ENCODE measurements at places on chromosomes 11 and 22. TPM values are rescaled to one million over a fixed set of nuclear protein-coding genes. Genes with fewer than 3 reads are reported as not detected.

DNA sequence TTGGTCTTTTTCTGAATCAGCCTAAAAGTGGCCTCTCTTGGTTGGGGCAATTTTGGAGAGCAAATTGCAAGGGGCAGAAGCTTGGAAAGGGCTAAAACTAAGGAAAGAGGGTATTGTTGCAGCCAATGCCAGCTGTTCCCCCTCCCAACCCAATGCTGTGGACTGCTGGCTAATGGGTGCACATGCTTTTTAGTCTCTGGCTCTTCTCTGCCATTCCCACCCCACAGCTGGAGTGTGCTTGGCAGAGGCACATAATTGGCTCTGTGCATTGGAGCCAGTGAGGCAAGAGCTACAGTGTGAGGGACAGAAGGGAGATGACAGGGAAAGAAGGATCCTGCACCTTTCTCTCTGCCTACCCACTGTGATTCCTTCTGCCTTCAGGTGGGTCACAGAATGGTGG lies 140.0 kb downstream of the NECTIN1 start:
- no peak overlapping the region for H3K4me3 ChIP-seq
- no peak for DNase-seq
- peaks cover 7% of the 10 kb centered on the region for H3K4me1 ChIP-seq

- H3K4me1 ChIP-seq: peaks cover 28% of the 10 kb centered on the region
- H3K36me3 ChIP-seq: no peaks in the 10 kb centered on the region
- H3K27me3 ChIP-seq: peaks cover 9% of the 10 kb centered on the region
- no peak overlapping the region for H3K27ac ChIP-seq
- H3K4me3 ChIP-seq: no peak overlapping the region
- DNase-seq: peak; percentile 89
These were observed 10.2 kb upstream of the PDE2A start for GRCh38 chr11:72684236-72684912.

GRCh38 chr22:43554694-43555365 lies 143.0 kb downstream of the MPPED1 start:
- no peaks in the 10 kb centered on the region for H3K36me3 ChIP-seq
- H3K4me3 ChIP-seq: no peak overlapping the region
- no peaks in the 10 kb centered on the region for H3K27me3 ChIP-seq
- H3K27ac ChIP-seq: no peak overlapping the region

DNA sequence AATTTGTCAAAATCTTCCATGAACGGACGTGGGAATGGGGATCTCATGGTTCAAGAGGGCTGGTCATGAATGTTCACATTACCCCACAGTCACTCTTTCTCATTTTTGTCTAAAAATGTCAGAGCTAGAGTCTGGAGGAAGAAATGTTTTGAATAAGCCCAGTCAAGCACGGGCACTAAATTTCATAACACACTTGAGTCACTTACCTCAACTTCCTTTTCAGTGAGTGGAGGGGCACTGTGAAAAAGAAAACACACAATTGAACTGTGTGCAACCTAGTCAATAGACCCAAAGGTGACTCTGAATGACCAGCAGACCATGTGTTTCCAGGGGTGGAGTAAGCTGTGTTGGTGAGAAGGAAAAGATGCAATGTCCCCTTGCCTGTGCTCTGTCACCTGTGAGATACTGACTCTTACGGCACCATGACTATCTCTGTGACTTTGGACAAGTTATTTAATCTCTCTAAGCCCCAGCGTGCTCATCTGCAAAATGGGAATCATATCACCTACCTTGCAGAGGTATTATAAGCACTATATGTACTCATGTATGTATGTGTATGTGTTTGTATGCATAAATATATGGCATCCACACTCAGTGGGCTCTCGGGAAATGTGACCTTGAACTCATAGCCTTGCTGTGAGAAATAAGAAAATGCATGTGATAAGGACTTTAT lies 38.2 kb upstream of the LYVE1 start:
- peak overlapping the region; percentile 87 for H3K27ac ChIP-seq
- no peaks in the 10 kb centered on the region for H3K36me3 ChIP-seq

DNA sequence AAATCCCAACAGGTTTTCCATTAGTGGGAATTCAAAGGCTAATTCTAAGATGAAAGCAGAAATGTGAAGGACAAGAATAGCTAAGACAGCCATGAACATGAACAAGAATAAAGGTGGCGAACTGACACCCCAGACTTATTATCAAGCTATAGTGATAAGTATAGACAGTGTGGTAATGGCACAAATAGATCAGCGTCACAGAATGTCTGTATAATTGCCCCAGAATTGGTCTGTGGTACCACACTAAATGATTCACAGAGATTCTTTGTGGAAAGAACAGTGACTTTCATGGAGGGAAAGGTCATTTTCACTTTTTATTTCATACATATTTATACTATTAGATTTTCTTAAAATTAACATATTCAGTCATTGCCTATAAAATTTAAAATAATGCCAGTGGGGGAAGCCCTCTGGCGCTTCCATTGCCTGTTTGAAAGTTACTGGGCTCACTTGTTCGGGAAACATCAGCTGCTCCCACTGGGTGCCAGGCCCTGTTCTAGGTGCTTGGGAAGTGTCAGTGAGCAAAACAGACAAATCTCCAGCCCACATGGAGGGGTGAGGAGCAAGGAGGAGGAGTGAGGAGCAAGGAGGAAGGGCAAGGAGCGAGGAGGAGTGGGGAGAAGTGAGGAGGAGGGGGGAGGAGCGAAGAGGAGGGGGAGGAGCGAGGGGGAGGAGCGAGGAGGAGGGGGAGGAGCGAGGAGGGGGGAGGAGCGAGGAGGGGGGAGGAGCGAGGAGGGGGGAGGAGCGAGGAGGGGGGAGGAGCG lies 11.3 kb upstream of the NLRP6 start:
- H3K27me3 ChIP-seq: no peaks in the 10 kb centered on the region
- H3K27ac ChIP-seq: no peak overlapping the region
- DNase-seq: peak; percentile 18
- H3K36me3 ChIP-seq: no peaks in the 10 kb centered on the region
- no peak overlapping the region for H3K4me3 ChIP-seq

DNA sequence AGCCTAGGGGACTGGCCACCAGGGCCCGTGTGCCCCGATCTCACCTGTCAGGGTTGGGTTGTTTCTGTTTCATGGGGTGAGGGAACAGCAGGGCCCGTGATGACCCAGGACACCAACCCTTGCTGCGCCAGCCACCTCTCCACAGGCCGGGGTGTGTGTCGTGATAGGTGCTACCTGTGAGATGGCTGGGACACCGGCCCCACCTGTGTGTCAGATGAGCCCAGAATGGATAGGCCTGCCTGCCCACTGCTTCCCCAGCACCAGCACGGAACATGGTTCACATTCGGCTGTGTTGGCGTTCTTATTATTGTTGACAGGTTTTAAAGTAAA lies 7.1 kb downstream of the CLDN5 start:
- no peaks in the 10 kb centered on the region for H3K36me3 ChIP-seq
- no peaks in the 10 kb centered on the region for H3K27me3 ChIP-seq
- DNase-seq: no peak
- H3K4me3 ChIP-seq: no peak overlapping the region

OMP gene
- not detected for total RNA-seq

DNA sequence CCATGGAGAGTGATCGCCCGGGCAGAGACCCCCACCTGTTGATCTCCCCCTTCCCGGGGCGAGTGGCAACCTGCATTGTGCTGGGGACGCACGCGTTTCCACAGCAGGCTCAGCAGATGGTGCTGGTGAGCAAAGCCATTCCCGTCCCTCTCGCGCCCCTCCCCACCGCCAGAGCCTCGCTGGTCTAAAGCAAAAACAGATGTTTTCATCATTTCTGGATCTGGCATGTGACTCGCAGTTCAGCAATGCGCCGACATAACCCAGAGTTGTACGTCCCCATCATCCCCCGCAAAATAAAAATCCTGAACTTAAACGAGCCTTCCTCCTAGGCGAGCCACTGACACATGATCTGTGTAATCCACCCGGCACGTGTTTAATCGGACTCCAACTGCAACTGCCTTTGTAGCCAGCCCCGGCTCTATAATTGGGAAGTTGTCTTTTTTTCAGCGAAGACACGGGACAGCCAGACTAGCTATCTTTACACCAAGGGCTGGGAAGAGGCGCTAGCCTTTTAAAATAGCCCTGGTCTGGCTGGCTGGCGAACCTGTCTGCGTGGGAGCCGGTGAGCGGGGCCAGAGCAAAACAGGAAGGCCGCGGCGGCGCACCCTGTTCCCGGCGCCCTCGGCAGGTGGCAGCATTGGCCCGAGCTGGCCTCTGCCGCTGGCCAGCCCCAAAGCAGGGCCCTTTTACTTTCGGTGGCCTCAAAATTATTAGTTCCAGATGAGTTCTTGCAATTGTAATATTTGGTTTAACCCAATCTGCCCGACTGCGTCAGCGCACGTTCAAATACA lies 203.0 kb upstream of the SORL1-AS1 start:
- H3K4me3 ChIP-seq: peak overlapping the region; percentile 68
- no peaks in the 10 kb centered on the region for H3K36me3 ChIP-seq
- no peaks in the 10 kb centered on the region for H3K27me3 ChIP-seq
- peak; percentile 99 for DNase-seq
- peak overlapping the region; percentile 97 for H3K27ac ChIP-seq

BATF2 gene
- total RNA-seq: 4.0 TPM

GRCh38 chr11:130139401-130139800 lies 20.2 kb upstream of the ST14 start:
- H3K4me3 ChIP-seq: no peak overlapping the region
- no peaks in the 10 kb centered on the region for H3K4me1 ChIP-seq
- no peak for DNase-seq
- no peaks in the 10 kb centered on the region for H3K27me3 ChIP-seq

SLC22A6 gene
- total RNA-seq: not detected

HBG2 gene
- total RNA-seq: not detected

PHF21B gene
- not detected for total RNA-seq

SAA4 gene
- not detected for total RNA-seq

PARVG gene
- not detected for total RNA-seq

ISX gene
- total RNA-seq: not detected

DNA sequence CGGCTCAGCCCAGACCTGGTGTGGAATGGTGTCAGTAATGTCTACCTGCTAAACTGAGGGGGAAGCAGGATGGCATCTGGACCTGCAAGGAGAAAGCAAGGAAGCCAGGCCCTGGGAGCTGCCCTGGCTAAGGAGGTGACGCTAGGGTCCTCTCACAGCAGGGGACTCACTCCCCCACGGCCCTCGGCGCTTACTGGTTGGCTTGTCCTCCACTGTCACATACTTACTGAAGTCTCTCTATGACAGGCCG lies 48.9 kb downstream of the TPBGL start:
- DNase-seq: no peak
- H3K27me3 ChIP-seq: no peaks in the 10 kb centered on the region
- H3K27ac ChIP-seq: no peak overlapping the region

DNA sequence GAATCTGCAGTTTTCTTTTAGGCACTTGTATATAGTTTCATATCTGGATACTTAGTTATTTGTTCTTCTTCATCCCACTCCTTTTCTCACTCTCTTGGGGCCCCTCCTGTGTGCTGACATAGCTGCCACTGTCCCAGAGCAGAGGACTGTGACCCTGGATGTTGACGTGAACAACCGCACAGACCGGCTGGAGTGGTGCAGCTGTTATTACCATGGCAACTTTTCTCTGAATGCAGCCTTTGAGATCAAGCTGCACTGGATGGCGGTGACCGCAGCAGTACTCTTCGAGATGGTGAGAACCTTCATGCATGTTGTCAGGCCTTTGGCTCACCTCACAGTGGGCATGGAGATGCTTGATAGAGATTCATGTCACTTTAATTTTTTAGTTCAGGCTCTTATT lies 50.9 kb upstream of the YWHAH start:
- no peaks in the 10 kb centered on the region for H3K27me3 ChIP-seq
- H3K36me3 ChIP-seq: no peaks in the 10 kb centered on the region
- no peak for DNase-seq
- H3K4me1 ChIP-seq: no peaks in the 10 kb centered on the region
- H3K4me3 ChIP-seq: no peak overlapping the region

DNA sequence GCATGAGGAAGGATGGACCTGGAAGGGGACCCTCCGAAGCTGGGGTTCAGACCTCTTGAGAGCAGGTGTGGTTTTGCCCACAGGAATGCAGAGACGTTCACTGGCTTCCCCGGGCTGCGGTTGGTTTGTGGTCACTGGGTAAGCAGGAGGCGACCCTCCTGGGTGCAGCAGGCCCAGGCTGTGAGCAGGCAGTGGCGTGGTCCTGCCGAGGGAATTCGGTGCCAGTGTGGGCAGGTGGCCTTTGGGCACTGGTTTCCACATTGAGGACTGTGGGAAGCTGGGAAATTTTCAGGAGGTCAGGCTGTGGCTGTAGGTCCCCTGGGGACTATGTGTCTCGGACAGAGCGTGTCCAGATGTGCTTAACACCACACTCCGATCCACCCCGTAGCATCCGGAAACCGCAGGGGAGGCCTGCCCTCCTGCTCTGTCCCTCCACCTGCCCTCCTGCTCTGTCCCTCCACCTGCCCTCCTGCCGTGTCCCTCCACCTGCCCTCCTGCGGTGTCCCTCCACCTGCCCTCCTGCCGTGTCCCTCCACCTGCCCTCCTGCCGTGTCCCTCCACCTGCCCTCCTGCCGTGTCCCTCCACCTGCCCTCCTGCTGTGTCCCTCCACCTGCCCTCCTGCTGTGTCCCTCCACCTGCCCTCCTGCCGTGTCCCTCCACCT lies 27.5 kb downstream of the TPCN2 start:
- no peak overlapping the region for H3K4me3 ChIP-seq
- DNase-seq: no peak
- H3K36me3 ChIP-seq: no peaks in the 10 kb centered on the region
- H3K27ac ChIP-seq: peak overlapping the region; percentile 82
- H3K27me3 ChIP-seq: no peaks in the 10 kb centered on the region

DNA sequence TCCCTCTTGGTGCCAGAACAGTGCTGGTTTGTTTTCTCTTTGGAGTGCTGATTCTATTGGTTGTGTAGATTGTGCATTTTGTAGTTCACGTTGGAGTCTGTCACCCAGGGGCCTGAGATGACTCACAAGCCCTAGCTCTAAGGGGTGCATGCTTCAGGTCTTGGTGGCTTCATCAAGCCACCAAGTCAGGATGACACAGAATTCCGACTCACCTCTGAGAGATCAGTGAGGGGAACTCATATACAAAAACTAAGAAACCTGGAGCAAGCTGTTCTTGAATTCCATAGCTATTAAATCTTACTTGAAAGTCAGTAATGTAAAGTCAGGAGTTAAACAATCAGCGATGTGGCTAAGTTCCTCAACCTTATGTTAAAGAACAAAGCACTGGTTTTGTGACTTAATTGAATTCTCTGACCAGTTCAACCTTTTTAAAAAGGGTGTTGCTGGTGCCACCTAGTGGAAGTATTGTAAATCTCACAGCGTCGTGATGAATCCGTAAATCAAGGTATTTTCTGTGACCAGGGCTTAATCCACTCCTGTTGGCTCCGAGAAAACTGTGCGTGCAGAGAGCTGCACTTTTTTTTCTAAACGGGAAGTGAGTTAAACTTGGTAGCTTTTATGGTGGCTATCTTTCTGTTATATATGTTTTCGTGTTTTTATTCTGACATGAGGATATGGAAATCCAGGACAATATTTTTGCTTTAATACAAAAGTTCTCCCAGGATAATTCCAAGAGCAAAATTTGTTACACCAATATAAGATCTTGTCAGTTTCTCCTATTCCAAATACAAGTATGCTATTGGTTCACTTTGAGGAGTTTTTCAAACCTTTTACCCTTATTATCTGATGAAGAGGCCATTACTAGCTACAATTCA lies 14.6 kb downstream of the MMP13 start:
- H3K4me3 ChIP-seq: no peak overlapping the region
- DNase-seq: peak; percentile 82
- no peaks in the 10 kb centered on the region for H3K36me3 ChIP-seq
- no peaks in the 10 kb centered on the region for H3K27me3 ChIP-seq
- H3K27ac ChIP-seq: no peak overlapping the region

GRCh38 chr11:17730608-17731462 lies 3.7 kb upstream of the KCNC1 start:
- H3K4me3 ChIP-seq: no peak overlapping the region
- H3K27ac ChIP-seq: no peak overlapping the region
- no peaks in the 10 kb centered on the region for H3K36me3 ChIP-seq
- no peaks in the 10 kb centered on the region for H3K4me1 ChIP-seq
- peaks cover 10% of the 10 kb centered on the region for H3K27me3 ChIP-seq
- DNase-seq: peak; percentile 80

All from GM23248 (cell line).